ENCODE measurements at places on chromosomes 1 and 21.
A peak's percentile ranks its signal among the peaks of the same experiment; 100 is the strongest.

- DNase-seq: no peak
Observed at GRCh38 chr1:192476802-192477298, 98.7 kb upstream of the RGS1 start.

- no peak for DNase-seq
Observed at GRCh38 chr1:22190731-22191130, 47.8 kb upstream of the WNT4 start.

DNA sequence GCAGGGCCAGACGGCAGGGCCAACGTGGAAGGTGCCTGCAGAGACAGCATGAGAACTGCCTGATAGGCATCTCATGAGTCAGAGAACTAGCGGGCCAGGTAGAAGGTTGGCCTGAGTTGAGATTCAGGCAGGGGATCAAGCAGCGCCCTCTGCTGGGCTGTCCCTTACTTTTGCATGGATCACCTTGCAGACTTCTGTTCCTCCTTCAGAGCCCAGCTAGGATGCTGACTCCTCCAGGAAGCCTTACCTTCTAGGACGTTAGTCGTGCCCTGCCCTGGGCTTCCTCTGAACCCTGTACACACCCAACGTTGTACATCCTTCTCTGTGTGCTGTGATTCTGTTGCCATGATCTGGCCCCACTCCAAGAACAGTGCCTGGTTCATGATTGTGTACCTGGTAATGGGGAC is 231.3 kb upstream of the VAMP3 start:
- DNase-seq: no peak

DNA sequence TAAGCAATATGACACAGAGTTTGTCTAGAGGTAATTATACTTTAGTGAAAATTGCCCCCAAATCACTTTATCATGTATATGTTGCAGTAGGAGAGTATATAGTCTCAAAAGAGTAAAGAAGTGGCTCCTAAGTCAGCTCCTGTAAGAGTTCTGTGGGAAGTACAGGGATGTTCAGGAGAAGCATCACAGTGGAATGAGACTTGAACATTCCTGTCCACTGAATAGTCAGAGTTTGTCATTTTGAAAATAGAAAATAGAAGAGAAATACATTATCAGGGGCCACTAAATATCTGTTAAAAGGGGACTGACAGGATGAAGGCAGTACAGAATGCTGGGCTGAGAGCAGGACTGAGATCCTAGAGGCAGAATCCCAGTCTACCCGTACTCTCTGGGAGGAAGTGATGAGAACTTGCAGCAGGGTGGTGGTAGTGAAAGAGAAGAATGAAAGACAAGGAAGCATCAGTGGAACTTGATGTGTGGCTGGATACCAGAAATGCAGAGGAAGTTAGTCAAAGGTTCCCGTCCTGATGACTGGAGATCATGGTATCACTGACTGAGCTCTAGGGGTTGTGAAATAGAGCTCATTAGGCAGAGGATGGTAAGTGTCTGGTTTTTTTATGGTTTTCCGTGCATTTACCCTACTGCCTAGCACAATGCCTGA is 153.4 kb downstream of the FMN2 start:
- no peak for DNase-seq

DNA sequence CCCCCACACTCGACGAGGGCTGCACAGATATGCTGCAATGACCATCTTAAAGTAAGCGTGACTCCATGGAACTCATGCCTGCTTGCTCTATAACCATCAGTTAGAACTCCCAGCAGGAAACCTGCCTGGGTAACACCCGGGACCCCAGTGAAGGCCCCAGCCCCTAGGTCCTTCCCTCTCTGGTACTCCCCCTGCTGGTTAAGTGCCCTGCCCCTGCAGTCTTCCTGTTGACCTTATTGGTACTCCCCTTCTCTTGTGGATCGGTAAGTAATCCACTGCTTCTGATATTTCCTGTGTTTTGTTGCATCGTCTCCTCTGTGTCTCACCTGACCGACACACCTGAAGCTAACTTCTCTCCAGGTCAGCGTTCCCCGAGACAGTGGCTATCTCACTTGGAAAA is 104.8 kb upstream of the COG2 start:
- DNase-seq: no peak

- peak; percentile 8 for DNase-seq
Observed at GRCh38 chr1:202806845-202807450, 1.3 kb downstream of the KDM5B start.

DNA sequence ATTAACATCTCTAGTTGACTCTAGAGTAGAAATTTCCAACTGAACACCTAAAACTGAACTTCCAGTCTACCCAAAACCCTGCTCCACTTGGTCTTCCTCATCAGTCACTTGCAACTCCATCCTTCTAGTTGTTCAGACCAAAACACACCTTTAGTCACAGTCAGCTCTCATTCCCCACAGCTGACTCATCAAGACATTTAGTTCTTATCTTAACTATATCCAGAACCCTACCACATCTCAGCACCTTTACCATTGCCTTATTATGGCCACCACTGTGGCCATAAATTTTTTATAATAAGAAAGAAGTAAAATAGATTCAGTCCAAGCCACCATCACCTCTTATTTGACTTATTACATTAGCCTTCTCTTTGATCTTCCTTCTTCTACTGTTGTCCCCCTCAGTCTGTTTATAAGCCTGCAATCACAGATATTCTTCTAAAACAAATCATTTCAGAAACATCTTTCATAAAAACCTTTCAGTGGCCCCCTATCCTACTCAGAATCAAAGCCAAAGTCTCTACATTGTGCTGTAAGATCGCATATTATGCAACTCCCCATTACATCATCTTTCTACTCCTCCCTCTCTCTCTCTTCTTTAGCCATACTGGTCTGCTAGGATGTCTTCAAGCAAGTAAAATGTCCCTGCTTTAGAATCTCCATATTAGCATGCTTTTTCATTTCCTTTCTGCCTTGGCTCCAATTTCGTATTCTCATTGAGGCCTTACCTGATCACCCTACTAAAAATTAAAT is 275.9 kb downstream of the LRRC40 start:
- DNase-seq: no peak

GRCh38 chr1:3159121-3159520 is 90.1 kb downstream of the PRDM16 start:
- no peak for DNase-seq

DNA sequence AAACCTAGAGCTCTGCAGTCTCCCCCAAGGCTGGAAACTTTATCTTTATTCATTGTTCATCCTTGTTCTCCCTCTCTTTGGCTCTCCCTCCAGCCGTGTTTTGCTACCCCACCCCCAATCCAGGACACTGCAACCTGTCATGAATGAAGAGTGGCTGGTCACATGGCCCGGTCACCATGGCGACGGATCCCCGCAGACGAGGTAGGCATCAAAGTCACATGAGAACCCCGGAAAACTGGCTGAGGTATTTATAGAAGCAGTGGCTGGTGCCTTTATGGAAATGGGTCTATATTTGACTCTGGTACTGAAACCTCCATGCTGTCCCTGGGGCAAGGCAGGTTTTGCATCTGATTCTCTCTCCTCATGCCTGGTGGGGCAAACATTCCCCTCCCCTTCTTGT is 13.4 kb upstream of the SLC6A17 start:
- DNase-seq: no peak

DNA sequence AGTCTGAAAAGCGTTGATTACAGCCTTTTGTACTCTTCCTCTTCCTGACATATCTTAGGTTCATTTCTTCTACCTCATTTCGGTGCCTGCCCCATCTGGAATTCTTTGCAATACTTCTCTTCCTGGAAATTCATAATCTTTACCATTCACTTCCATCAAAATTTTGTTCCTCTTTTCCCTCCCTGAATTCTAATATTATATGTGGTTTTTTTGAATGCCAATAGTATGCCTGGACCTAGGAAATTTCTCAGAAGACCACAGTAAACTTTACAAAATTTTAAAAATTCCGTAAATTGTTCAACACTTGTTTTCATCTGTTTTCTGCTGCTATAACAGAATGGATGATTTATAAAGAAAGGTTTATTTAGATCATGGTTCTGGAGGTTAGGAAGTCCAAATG is 76.8 kb downstream of the MAP3K7CL start:
- no peak for DNase-seq

DNA sequence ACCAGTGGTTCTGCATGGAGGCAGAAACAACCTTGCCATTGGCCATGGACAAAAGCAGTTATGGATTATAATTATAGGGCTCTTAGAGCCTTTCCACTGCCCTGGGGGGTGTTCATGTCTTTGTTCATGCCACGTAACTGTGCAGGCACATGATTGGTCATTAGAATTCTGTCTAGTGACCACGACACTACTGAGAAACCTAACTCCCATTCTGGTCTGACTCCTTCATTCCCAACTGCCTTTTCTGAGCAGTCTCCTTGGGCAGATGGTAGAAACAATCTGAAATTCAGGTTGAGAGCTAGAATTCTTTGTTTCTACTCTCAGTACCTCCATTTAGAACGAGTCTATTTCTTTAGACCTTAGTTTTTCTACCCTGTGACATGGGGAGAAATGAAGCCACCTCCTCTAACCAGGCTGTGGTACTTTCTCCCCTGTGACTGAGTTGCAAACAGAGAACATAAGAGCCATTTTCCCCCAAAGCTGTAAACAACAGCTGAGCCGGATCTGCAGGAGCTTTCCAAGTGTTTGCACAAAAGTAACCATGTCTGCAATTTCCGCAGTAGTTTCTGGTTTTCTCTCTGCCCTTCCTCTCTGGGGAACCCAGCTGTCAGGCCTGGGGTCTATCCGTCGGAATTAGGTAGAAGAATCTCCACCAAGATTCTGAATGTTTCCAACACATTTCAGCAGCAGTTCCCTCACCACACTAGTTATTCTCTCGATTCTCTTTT is 37.7 kb upstream of the IPO9 start:
- no peak for DNase-seq

DNA sequence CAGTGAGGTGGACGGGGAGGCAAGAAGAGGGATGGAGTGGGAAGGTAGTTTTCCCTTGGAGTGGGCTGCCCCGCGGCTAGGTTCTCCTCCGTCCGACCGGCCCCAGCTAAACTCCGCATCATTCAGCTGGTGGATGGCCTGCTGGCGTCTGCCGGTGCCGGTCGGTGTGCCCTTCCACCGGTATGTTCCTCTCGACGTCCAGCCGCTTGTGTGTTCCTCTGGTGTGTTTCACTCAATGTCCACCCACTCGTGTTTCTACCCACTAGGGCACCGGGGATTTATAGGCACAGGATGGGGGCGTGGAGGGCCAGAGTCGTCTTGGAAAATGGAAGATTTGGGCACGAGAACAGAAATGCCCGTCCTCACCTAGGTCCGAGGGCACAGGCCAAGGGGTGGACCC is 931.7 kb upstream of the B3GALT2 start:
- DNase-seq: no peak

DNA sequence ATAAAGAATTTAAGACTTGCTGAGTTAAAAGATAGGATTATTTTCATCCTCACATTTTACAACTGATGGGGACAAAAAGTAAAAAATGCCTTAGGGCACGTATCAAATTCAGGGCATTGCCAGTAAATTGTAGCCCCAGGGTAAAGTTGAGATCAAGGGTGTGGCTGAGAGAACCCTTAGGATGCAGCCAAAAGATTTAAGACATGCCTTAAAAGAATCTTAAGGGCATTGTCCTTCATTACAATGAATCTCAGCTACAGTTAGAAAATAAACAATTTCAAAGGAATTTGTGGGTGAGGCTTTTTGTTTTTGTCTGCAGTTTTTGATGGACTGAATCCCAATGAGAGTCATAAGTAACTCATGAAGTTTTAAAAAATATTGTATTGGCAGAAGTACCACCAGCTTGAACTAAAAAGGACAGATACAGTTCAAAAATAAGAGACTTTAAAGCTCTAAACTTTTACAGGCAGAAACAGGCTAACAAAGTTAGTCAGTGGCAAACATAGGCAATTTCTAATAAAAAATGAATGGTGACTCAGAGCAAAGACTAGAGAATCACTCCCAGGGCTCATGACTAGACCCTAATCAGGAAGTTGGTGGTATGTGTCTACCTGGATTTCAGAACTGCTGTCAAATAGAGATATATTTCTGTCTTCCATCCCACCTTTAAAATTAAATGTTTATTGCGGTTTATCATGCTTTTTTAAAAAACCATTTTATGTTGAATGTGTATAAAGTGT is 165.1 kb upstream of the SNX7 start:
- no peak for DNase-seq

- no peak for DNase-seq
Observed at GRCh38 chr1:113874012-113874879, 2.7 kb upstream of the PTPN22 start.

DNA sequence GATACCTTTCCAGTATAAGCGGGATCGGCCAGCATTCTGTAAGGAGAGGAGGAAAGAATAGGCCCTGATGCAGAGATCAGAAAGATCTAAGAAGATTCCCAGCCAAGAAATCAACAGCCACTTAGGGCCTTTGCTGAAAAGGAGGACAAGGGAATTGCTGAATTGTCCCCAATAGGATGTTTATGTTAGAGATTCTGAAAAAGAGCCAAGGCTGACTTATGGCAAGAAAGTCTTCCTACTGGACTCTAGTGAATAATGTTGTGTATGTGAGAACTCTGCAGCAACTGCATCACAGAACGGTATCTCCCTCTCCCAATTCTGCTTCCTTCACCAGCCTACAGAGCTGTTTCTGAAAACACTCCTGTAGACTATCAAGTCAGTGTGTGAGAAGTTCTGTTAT is 298.0 kb upstream of the CXADR start:
- no peak for DNase-seq

- DNase-seq: no peak
Observed at GRCh38 chr1:70164350-70164749, 41.0 kb downstream of the LRRC40 start.

GRCh38 chr1:20354610-20355009 is 63.9 kb downstream of the VWA5B1 start:
- DNase-seq: no peak

Data from activated T-helper 9 cell treated with anti-CD3 and anti-CD28 coated beads, Interleukin-2, amount 50 U/mL, for 16 hours (primary cell).